ENCODE measurements at places on chromosomes 3 and 15.

DNA sequence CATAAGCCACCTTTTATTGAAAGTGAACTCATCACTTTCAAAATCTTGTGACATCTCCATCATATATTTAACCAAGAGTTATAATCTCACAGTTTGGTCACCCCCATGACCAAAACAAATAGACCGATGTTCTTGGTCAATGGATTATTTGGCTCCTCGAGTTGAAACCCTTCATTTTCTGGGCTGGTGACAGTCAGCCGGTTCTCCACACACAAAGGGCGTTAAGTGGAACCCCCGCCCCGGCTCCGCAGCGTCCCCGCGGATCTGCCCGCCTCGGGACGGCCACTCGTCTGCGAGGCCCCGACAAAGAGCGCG lies 772 bp downstream of the TSPAN3 start:
- DNase-seq = no peak

GRCh38 chr3:13871791-13872190 lies 8.1 kb downstream of the WNT7A start:
- DNase-seq = no peak

DNA sequence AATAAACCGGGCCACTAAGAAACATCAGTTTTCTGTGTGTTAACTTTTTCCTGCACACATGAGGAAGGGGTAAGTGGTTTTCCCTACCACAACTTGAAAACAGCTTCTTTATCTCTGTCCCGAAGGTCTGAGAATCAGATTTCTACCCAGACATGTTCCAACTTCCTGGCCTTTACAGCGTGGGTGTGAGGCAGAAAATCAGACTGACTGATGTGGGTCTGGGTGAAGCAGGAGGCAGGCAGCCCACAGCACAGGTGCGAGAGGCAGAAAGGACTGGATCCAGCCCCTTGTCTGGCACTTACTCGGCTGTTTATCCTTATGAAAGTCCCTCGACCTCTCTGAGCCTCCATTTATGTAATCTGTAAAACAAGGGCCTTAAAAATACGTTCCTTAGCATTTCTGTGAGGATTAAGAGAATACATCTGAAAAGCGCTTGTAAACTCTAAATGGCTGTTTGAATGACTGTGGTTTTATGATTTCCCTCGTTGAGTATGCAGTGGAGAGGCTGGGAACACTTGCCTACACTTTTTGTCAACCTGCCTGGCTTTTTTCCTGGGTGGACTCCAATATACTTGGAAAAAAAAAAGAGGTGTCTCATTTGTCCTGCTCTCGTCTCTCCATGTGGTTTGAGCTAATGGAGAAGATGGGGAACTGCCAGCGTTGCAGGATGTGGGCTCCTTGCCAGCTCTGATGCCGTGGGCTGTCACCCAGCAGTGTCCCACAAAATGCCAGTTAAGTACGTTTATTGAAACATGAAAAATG lies 3.1 kb downstream of the AGBL1 start:
- no peak for DNase-seq

- no peak for DNase-seq
Observed at GRCh38 chr3:130699765-130700164, 46.9 kb downstream of the PIK3R4 start.

GRCh38 chr3:106332884-106333283 lies 464.1 kb upstream of the CBLB start:
- no peak for DNase-seq

DNA sequence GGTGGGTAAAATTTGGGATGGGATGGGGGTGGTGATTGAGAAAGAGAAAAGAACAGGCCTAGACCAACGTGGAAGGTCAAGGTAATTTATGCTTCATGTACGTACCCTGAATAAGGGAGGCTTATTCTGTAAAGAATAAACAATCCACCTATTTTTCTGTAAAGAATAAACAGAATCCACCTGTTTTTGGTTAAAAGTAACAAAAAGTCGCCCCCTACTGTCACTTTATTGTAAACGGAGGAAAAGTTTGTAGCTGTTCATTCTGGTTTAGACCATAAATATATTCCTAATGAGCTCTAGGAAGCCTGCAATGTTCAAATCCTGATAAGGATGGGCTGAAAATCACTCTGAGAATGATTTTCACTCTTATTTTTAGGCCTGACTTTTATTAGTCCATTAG lies 23.5 kb upstream of the SQOR start:
- DNase-seq = no peak

DNA sequence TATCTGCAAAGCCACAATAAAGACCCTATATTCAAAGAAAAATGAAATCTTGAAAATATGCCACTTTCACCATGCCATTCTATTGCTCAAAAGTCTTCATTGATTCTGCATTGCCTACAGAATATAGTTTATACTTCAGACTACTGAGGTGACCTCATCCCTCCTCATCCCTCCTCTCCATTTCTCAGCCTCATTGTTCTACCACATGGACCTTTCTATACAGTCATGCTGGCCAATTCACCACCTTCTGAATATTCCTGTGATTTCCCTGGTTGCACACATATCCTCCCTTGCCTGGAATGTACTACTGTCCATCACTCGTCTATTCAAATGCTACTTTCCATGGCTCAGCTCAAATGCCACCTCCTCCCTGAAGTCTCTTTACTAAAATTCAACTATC lies 3.5 kb upstream of the COL8A1 start:
- no peak for DNase-seq
